8988T (cell line): ENCODE measurements at places on chromosomes 6 and 20.

DNA sequence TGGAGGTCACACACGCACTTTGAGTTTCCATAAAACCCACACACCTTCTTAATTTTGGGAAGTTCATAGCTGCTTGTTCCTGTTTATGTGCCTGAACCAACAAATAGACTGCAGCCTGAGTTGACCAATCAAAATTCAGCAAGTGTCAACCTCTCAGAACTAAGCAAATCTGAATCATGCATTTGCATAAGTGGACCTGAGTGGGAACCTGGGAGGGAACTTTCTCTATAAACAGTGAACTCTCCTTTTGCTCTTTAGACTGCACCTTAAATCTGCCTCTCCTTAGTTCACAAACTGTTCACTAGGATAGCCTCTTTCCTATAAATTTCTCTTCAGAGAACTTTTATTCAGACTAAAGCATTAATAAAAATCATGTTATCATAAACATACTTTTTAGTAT, 37.9 kb downstream of the SLC17A1 start:
- no peak for DNase-seq

DNA sequence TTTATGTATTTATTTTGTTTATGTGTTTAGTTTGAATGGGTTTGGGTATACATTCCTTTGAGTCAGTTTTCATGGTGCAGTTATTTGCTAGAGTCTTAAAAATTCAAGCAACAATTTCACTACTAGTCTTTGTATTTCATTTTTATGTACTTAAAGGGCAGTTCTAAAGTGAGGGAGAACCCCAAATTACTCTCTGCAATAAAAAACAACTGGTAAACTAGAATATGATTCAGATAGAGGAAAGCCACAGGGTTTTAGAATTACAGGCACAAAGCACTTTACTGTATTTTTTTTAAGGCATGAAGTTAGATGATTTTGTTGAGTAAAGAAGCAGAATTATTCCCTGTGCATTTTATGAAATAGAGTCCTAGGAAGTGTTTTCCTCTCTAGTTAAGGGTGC, 183.3 kb downstream of the ARID1B start:
- DNase-seq, result no peak

GRCh38 chr6:82902290-82902689, 163.4 kb downstream of the UBE3D start:
- DNase-seq, result no peak

- no peak for DNase-seq
Measured at GRCh38 chr6:21393441-21394165, 199.9 kb upstream of the SOX4 start.

- peak; percentile 69 for DNase-seq
Measured at GRCh38 chr20:44692932-44693480, 22.2 kb upstream of the CCN5 start.

DNA sequence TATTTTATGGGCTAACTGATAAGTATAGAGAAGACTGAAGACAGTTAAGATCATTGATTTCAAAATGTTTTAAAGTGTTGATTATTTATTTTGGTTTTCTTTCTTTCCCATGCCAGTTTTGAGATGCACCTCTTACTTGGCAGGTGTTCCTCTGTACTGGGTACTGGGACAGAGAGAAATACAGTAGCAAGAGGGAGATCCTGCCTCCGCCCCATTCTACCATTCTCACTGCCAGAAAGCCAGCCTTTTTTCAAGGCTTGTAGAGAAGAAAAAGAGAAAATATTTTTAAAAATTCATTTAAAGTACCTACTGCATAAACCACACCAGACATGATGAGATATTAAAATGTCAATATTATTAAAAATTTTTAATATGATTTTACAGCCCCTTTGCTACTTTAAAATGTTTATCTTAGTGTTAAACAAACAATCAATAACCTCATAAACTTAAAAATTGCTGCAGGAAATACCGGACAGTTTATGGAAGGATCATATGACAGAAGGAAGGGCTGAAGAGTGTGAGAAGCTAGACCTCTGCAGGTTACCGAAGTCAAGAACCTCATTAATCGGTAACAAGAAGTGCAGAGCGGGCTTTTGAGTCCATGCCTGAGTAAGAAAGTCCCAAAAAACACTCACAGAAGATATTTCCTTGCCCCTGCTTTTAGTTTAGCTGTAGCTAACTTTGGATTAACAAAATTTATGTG, 117.8 kb upstream of the ESR1 start:
- no peak for DNase-seq

DNA sequence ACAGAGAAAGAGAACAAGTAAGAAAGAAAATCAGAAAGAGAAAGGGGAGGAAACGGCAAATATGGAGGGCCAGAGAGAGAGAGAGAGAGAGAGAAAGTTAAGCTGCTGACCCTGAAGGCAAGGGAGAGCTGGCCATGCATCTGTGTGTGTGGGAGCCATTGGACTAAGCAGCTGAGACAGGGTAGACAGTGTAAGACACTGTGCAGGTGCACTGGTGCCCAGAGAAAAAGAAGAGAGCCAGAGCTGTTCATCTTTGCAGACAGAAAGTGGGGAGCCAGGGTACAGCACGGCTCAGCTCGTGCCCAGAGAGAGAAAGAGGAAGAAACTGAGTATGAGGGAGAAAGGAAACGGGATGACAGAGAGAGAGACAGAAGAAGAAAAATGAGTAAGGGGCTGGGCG, 24.2 kb upstream of the ZNF318 start:
- DNase-seq, result no peak

DNA sequence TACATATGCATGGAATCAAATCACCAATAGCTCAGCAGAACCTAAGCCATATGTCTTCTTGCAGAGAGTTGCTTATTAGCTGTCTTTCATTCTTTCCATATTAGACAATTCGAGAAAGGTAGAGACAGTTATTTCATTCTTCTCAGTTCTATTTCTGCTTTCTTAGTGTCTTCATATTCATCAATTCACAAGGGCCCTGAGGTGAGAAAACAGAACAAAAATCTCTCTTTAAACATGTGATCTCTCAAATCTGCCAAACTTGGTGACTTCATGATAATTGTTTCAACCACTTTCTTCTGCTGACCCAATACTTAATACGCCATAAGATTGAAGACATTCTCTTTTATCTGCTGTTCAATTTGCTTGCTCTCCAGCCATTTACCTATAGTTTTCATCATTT, 229.7 kb upstream of the MARCKS start:
- DNase-seq, result no peak

GRCh38 chr6:156963712-156964700, 186.8 kb downstream of the ARID1B start:
- no peak for DNase-seq

- peak; percentile 49 for DNase-seq
Measured at GRCh38 chr6:75934643-75935472, 137.6 kb downstream of the IMPG1 start.

DNA sequence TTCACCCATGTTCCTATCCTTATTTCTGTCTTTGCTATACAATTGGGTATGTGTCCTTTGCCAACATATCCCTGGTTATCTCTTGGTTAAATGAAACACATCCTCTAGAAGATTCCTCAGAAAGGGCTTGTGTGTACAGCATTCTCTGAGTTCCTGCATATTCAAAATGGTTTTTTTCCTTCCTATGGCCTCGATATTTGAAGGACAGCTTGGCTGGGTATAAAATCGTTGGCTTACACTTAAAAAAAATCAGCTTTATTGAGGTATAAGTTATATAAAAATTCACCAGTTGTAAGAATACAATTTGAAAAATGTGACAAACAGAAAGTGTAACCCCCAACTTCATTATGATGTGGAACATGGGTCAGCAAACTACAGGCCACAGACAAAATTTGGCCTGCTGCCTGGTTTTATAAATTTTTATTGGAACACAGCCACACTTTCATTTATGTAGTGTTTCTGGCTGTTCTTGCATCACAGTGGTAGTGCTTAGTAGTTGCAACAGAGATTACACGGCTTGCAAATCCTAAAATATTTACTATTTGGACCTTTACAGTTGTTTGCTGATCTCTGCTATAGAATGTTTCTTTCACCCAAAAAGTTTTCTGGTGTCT, 16.7 kb downstream of the PCMT1 start:
- no peak for DNase-seq

DNA sequence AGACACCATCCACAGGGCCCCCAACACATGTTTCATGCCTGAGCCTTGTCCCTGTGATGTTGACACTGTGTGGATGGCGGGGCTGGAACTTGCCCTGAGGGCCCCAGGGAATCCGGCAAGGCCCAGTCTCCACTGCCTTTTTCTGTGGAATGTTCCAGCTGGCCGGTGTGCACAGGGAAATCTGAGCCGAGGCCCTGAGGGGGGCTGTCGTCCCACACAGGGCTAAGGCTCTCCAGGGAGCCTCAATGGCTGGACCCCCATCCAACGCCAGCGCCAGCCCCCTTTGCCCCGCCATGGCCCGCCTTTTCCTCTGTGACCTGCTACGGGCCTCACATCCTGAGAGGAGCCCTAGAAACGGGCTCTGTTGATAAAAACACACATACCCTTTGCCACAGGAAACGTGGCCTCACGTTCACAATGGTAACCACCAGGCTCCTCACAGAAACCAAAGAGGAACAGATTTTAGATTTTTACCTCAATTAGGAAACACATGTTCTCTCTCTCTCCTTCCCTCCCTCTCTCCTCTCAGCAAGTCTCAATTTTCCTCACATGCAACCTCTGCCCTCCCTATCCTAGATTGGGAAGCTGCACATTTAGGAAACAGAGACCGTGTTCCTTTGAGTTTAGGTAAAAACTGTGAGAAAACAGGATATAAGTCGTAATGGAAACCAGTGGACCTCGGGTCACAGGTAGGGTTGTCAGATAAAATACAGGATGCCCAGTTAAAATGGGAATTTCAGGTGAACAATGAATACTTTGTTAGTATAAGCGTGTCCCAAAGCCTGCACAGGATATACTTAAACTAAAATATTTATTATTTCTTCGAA, 13.7 kb upstream of the ZNF831 start:
- no peak for DNase-seq

DNA sequence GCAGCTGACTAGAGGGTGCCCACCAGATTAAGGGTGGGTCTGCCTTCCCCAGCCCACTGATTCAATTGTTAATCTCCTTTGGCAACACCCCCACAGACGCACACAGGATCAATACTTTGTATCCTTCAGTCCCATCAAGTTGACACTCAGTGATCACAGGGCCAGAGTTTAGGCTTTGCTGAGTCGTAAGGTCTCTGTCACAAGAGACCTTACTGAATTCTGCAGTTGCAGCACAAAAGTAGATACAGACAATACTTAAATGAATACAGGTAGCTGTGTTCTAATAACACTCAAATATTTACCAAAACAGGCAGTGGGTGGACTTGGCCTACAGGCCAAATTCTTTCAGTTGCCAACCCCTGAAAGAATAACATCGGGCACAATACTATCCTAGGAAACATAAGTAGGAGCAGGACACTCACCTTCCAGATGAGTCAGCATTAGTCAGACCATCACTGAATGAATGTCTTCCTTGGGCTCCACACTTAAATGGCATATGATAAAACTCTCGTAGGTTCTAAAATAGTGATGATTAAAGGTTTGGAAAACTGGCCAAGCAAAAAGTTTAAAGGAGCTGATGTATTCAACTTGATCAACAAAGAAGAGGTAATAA, 190.0 kb downstream of the UBE3D start:
- peak; percentile 23 for DNase-seq

- DNase-seq, result no peak
Measured at GRCh38 chr6:107077710-107078109, 37.6 kb downstream of the BEND3 start.

GRCh38 chr6:109095835-109096084, 453 bp downstream of the CEP57L1 start:
- DNase-seq, result no peak

DNA sequence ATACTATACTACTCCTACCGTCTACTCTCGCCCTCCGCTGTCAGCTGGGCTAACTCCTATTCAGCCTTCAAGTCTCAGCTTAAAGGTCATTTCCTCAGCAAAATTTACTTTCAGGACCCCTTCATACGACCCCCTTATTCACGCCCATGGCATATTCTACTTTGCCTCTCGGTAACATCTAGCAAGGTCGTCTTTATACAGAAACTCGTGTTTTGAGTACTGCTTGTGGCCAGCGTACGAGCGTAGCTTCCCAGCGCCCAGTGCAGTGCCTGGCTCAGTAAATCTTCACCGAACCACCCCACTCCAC, 546 bp downstream of the CRNKL1 start:
- no peak for DNase-seq
